ENCODE measurements at places on chromosomes 7 and 10.
A peak's percentile ranks its signal among the peaks of the same experiment; 100 is the strongest.

- no peak overlapping the region for H3K4me3 ChIP-seq
- H3K4me1 ChIP-seq, result no peaks in the 10 kb centered on the region
- peaks cover 23% of the 10 kb centered on the region for H3K27me3 ChIP-seq
- DNase-seq, result no peak
- H3K27ac ChIP-seq, result no peak overlapping the region
These were observed 34.3 kb upstream of the ELMO1 start for GRCh38 chr7:37482953-37483352.

GRCh38 chr10:9069136-9069535, 1014.6 kb downstream of the GATA3 start:
- H3K27me3 ChIP-seq, result peaks cover 2% of the 10 kb centered on the region
- no peak overlapping the region for H3K27ac ChIP-seq
- no peak for DNase-seq
- H3K36me3 ChIP-seq, result no peaks in the 10 kb centered on the region

DNA sequence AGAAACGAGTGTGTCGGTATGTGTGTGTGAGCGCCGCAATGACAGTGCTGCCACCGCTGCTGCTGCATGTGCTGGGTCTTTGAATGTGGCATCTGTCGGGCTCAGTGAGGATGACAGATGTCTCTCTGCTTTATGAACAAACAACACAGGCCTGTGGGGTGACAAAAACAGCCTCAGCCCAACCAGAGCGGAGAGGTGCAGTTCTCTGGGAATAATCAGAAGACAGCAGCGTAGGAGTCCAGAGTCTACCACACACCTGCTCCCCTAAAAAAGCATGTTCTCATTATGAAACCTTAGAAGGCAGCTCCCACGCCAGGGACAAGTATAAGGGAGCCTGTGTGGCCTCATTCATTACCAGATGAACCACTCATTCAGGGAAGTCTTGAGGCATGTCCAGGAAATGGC, 278.3 kb downstream of the KCNMA1 start:
- no peaks in the 10 kb centered on the region for H3K4me1 ChIP-seq
- H3K27me3 ChIP-seq, result no peaks in the 10 kb centered on the region
- no peaks in the 10 kb centered on the region for H3K36me3 ChIP-seq
- H3K4me3 ChIP-seq, result no peak overlapping the region
- H3K27ac ChIP-seq, result no peak overlapping the region
- no peak for DNase-seq

DNA sequence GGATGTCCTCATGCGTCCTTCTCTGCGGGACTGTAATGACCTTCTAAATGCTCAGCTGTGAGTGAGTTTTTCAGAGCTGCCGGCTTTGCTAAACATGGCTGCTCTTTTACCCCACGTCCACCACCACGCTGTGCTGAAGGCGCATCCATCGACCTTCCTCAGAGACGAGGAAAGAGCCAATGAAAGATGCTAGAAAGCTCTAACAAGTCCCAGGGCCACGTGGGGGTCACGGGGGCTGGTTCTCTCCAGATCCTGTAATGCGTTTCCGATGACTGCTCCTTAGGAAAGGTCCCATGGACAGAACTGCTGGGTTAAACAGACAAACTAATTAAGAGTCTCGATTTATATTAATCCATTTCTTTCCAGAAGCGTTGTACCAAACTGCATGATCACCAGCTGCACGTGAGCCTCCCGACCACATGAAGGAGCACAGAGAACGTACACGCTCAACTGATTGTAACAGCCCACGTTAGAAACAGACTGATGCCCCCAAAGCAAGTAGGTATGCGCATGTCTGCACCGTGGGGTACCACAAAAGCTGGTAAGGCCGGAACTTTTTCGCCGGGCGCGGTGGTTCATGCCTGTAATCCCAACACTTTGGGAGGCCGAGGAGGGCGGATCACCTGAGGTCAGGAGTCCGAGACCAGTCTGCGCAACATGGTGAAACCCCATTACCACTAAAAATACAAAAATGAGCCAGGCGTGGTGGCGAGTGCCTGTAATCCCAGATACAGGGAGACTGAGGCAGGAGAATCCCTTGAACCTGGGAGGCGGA, 109.6 kb downstream of the TCERG1L start:
- no peaks in the 10 kb centered on the region for H3K27me3 ChIP-seq
- no peak overlapping the region for H3K4me3 ChIP-seq
- no peak for DNase-seq
- H3K27ac ChIP-seq, result no peak overlapping the region
- no peaks in the 10 kb centered on the region for H3K36me3 ChIP-seq

- no peak overlapping the region for H3K4me3 ChIP-seq
- H3K27ac ChIP-seq, result no peak overlapping the region
- DNase-seq, result no peak
- H3K4me1 ChIP-seq, result no peaks in the 10 kb centered on the region
These were observed 427.1 kb upstream of the GALNT17 start for GRCh38 chr7:70704831-70705346.

DNA sequence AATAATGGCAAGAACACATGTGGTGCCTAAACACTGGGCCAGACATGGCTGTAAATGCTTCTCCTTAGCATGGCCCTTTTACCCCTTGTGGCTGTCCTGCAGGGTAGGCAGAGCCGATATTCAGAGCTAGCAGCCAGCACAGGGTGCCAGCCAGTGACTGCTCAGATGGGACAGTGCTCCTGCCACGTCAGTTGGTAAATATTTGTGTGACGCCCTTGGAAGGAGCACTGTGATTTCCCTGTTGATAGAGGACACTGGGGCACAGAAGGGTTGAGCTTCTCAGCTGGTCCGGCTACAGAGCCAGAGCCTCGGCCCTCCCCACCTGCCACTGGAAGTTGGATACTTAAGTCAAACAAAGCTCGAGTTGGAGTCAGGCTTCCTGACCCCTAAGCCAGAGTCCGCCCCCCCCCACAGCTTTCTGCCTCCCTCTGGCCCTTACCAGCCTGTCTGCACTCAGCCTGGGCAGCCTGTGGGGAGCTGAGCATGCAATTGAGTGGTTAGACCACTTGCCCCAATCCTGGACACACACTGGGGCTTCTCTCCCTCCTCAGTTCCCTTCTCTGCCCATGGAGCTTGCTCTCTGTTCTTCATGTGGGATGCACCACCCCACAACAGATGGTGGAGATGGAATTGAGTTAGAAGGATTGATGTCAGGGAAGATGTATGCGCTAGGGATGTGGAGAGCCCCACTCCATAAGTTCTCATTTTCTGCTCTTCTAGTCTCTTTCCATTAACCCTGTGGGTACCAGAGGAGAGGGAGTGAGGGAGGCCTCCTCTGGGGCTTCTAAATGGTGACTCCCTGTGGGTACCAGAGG, 350.8 kb downstream of the PLXNA4 start:
- H3K4me1 ChIP-seq, result no peaks in the 10 kb centered on the region
- no peaks in the 10 kb centered on the region for H3K36me3 ChIP-seq
- no peak overlapping the region for H3K27ac ChIP-seq
- no peak overlapping the region for H3K4me3 ChIP-seq

- no peak overlapping the region for H3K4me3 ChIP-seq
- no peak overlapping the region for H3K27ac ChIP-seq
- DNase-seq, result no peak
- no peaks in the 10 kb centered on the region for H3K27me3 ChIP-seq
- H3K36me3 ChIP-seq, result no peaks in the 10 kb centered on the region
These were observed 431.2 kb upstream of the AUTS2 start for GRCh38 chr7:69166979-69167516.

GRCh38 chr7:17680026-17680425, 260.3 kb downstream of the SNX13 start:
- no peak for DNase-seq
- no peaks in the 10 kb centered on the region for H3K4me1 ChIP-seq
- no peak overlapping the region for H3K27ac ChIP-seq
- peaks cover 14% of the 10 kb centered on the region for H3K27me3 ChIP-seq
- H3K36me3 ChIP-seq, result no peaks in the 10 kb centered on the region

DNA sequence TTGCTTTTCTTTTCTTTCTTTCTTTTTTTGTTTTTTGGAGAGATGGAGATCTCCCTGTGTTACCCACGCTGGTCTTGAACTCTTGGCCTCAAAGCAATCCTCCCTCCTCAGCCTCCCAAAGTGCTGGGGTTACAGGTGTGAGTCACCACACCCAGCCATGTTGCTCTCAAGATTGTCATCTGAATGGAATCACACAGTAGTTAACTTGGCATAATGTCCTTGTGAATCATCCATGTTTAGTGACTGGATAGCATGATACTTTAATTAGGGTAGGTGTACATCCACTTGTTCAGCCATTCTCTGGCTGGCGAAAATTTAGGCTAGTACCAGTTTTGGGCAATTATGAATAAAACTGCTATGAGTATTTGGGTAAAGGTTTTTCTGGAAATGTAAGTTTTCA, 15.4 kb upstream of the GRB10 start:
- peaks cover 3% of the 10 kb centered on the region for H3K4me1 ChIP-seq
- H3K4me3 ChIP-seq, result no peak overlapping the region
- no peak overlapping the region for H3K27ac ChIP-seq
- peaks cover 53% of the 10 kb centered on the region for H3K27me3 ChIP-seq
- no peak for DNase-seq

- H3K4me3 ChIP-seq, result peak overlapping the region; percentile 9
- peaks cover 85% of the 10 kb centered on the region for H3K27me3 ChIP-seq
- peak overlapping the region; percentile 13 for H3K27ac ChIP-seq
- peaks cover 26% of the 10 kb centered on the region for H3K4me1 ChIP-seq
These were observed 751 bp downstream of the PAX2 start for GRCh38 chr10:100745882-100746783.

DNA sequence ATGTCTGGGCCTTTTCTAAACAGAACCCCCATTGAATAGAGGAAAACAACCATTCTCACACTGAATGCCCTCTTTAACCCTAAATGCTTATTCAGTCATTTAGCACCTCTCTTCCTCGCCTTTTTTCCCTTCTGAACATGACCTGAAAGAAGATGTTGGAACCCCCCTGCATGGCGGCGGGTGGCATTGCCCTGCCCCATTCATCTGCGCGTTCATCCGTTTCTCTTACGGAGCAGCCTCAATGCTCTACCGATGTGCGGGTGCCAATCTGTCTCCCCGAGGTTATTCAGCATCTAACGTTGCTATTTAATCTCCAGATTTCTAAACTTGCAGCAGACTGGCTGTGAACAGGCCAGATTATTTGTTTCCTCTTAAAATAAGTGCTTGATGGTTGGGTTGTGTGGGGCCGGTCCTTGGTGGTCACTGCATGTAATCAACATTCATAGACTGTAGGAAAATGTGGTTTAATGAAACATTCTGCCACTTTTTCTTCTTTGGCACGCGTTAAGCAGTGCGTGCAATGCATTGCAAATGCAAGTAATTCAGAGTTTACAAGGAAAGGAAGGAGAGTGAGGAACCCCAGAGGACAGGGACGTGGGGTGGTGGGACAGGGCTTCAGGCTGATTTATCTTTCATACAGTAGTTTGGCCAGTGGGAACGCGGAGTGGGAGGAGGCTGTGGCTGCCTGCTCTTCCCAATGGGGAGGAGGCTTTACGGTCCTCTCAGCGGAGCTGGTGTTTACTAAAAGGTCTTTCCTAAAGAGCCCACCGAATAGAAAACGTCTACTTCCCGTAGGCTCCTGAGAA, 286.7 kb downstream of the DPP6 start:
- H3K4me1 ChIP-seq, result no peaks in the 10 kb centered on the region
- no peak for DNase-seq
- no peak overlapping the region for H3K4me3 ChIP-seq
- H3K27me3 ChIP-seq, result no peaks in the 10 kb centered on the region
- H3K27ac ChIP-seq, result no peak overlapping the region

- no peak overlapping the region for H3K4me3 ChIP-seq
- H3K27me3 ChIP-seq, result peaks cover 38% of the 10 kb centered on the region
- no peak overlapping the region for H3K27ac ChIP-seq
- no peak for DNase-seq
- H3K4me1 ChIP-seq, result no peaks in the 10 kb centered on the region
These were observed 28.8 kb upstream of the JCAD start for GRCh38 chr10:30088178-30088577.

DNA sequence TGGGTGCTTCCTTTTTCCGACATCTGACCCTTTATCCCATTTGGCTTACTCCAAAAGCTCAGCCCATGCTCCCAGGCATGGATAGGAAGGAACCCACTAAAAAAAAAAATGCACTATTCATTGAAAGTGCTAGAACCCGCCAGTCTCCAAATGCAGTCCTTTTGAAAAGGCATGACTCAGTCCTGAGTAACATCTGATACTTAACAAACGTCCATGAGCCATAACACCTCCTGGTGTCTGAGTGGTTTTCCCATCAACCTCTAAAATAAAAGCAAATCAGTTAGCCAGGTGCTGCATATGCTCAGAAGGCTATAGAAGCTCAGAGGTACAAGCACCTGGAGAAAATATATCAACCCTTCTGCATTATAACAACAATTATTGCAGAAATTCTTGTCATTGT, 45.0 kb upstream of the CACUL1 start:
- DNase-seq, result no peak
- no peaks in the 10 kb centered on the region for H3K36me3 ChIP-seq
- H3K27ac ChIP-seq, result no peak overlapping the region
- H3K4me3 ChIP-seq, result no peak overlapping the region
- peaks cover 33% of the 10 kb centered on the region for H3K27me3 ChIP-seq
- no peaks in the 10 kb centered on the region for H3K4me1 ChIP-seq

DNA sequence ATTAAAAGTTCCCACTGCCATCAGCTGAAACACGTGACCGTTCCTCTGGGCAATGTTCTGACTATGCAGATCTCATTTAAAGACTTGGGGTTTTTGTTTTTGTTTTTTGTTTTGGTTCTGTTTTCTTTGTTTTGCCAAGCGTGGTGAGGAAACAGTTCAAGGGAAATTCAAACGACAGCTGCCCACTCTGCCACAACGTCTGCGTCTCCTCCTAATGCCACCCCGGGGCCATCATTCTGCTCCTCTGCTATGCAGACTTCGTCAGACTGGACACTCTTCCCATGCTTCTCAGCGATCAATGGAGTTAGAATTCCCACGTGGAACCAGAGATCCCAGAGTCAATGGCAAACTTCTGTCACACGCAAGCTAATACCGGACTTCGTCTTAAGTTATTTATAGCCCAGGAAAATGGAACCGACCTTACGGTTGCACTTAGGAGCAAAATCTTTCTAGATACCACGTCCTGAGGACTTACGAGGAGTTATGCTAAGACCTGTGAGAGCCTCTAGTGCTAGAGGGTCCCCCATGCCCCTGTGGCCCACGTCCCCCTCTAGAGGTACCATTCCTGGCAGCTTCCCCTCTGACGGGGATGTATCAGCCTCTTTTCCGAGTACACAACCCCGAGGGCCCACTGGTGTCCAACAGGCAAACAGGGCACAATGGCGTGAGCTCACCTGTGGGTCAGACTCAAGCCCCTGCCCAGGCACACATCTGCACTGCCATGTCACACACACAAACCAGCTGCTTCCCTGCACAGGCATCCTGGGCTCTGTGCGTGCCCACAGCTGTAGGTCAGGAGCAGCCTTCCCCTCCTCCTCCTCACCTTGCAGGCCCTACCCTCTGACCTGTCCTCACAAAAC, 24.4 kb downstream of the EBF3 start:
- no peak overlapping the region for H3K4me3 ChIP-seq
- no peaks in the 10 kb centered on the region for H3K36me3 ChIP-seq
- H3K27ac ChIP-seq, result no peak overlapping the region
- DNase-seq, result no peak

Data from activated CD4-positive, alpha-beta memory T cell treated with anti-CD3 and anti-CD28 coated beads, Interleukin-2, amount 10 ng/mL, durations not matched to agents 7 days and 5 days (primary cell).